ENCODE measurements at places on chromosomes 16 and 17.

GRCh38 chr17:38579934-38580333 lies 25.8 kb downstream of the SRCIN1 start:
- DNase-seq, result no peak

DNA sequence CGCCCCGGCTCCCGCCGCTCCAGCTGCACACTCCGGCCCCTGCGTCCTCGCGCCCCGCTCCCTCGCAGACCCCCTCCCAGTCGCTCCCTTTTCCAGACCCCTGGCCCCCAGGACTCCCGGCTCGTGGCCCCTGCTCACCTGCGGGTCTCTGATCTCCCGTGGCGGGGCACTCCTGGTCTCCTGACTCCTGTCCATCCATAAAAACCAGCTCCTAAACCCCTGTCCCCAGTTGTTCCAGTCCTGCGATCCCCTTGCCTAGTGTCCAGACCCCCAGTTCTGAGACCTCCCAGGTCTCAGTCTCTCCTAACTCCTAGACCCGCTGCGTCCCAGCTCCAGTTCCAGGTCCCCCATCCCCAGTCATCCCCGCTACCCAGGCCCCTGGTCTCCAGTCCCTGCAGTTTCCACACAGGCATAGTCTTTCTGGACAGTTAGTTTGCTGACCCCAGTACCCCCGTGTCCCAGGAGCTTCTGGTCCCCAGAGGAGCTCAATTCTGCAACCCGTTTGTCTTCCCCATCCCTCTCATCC lies 379 bp downstream of the SNX29 start:
- DNase-seq, result no peak

DNA sequence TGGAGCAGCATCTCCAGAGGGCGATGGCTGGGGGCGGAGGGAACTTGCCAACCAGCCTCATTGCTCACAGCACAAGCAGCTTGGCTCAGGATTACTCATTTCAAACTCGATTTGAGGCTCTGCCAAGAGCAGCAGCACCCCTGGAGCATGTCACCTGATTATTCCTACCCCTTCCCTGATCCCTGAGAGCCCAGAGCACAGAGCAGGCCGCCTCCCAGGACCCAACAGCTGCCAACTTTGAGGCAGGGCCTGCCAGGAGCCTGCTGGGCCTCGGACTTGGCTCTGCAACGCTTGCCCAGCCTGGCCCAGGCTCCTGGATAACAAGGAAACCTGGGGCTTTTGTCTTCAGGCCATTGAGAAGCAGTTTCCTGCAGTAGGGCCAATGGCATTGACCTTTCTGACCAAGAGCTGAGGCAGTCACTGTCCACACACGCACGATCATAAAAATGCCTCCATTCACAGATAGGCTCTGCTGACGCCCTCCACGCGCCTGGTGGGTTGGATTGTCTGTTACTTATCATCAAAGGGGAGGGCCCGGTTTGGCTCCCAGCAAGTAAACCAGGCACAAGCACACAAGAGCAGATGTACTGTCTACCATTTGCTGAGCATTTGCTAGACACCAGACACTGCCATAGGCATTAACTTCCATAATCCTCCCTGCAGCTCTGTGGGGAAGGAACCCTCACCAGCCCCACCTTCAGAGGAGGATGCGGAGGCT lies 406.6 kb upstream of the EEF2KMT start:
- DNase-seq, result no peak

DNA sequence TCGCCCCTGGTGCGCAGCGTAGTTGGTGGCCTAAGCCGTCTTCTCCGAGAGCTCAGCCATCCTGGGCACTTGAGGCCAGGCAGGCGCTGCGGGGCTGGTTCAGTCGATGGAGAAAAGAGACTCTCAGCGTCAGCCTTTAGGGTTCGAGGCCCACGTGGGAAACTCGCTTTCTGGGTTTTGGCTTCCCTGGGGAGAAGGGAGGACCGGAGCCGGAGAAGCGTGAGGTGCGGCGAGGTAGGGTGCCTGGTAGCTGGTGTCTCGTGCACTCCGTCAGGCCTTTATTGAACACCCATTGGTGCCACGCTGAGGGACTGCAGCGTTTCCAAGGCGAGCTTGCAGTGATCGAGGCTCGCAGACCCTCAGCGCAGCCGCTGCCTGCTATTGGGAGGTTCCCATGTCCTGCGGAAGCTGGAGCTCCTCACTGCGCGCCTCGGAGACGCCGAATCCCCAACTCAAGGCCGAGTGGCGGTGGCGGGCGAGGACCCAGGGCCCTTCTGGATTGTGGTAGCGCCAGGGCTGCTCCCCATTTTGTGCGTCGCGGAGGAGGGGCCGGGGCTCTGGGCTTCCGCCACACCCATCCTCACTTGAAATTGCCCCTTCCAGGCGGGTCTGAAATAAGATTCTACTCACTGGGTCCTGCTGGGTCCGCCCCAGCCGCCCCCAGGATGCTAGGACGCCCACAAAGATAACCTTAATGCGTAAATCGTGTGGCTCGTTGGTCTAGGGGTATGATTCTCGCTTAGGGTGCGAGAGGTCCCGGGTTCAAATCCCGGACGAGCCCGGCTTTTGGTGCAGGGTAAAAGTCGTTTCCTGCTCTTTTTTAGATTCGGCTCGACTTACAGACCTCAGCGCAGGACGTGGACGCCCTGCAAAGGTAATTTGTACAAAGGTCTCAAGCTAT lies 1.2 kb downstream of the OR1F1 start:
- no peak for DNase-seq

DNA sequence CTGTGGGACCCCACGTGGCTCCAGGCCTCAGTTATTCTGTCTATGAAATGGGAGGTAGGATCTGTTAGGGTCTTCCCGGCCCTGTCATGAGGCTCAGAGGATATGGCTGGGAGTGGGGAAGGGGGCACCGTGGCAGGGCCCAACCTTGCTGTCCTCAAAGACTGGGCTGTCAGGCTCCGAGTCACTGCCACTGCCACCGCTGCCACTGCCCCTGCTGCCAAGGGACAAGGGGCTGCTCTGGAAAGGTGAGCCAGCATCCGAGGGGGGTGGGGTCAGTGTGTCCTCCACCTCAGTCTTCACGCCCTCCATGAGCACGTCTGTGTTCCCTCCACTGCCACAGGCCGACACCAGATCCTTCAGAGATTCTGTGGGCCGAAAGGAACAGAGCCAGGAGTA lies 19.2 kb downstream of the SREBF1 start:
- no peak for DNase-seq

DNA sequence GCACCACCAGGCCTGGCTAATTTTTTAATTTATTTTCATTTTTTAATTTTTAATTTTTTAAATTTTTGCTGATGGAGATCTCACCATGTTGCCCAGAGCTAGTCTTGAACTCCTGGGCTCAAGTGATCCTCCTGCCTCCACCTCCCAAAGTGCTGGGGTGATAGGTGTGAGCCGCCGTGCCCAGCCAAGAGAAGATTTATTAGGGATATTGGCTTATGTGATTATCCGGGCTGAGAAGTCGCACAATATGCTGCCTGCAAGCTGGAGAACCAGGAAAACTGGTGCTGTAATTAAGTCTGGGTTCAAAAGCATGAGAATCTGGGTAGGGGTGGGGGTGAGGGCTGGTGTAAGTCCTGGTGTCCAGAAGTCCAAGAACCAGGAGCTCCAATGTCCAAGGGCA lies 2.5 kb upstream of the C16orf90 start:
- no peak for DNase-seq

- no peak for DNase-seq
These were observed 2.7 kb downstream of the FOXJ1 start for GRCh38 chr17:76138234-76138895.

- peak; percentile 75 for DNase-seq
These were observed 11.4 kb upstream of the TCAP start for GRCh38 chr17:39653662-39654331.

Measured in T47D (cell line).